ENCODE measurements at places on chromosomes 4 and X.

DNA sequence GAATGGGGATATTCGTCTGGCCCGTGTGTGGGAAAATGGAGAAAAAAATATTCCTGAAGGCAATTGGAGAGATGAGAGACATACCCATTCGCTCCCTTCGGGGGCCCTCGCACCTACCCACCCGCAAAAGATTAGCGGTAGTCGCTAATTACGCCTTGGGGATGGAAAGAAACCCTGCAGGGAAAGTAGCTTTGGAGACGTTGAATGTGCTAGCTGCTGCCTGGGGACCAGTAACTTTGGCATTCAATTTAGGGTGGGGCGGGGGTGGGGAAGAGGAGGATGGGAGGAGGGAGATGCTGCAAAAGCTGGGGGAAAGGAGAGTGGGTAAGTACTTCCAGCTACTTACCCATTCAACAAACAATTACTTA, 407 bp upstream of the ZC4H2 start:
- no peak for DNase-seq
- peak overlapping the region; percentile 57 for H3K4me3 ChIP-seq
- no peaks in the 10 kb centered on the region for H3K36me3 ChIP-seq
- H3K4me1 ChIP-seq: no peaks in the 10 kb centered on the region
- H3K27ac ChIP-seq: no peak overlapping the region
- no peaks in the 10 kb centered on the region for H3K27me3 ChIP-seq

- H3K36me3 ChIP-seq: no peaks in the 10 kb centered on the region
- no peaks in the 10 kb centered on the region for H3K27me3 ChIP-seq
- no peaks in the 10 kb centered on the region for H3K4me1 ChIP-seq
- no peak for DNase-seq
- H3K4me3 ChIP-seq: no peak overlapping the region
- no peak overlapping the region for H3K27ac ChIP-seq
Observed at GRCh38 chrX:40622479-40623138, 619 bp upstream of the MPC1L start.

- peaks cover 6% of the 10 kb centered on the region for H3K4me1 ChIP-seq
- DNase-seq: peak; percentile 63
- H3K4me3 ChIP-seq: peak overlapping the region; percentile 13
Observed at GRCh38 chr4:154626793-154627484, 14.5 kb upstream of the FGG start.

GRCh38 chrX:68511255-68511654, 12.4 kb downstream of the YIPF6 start:
- H3K4me1 ChIP-seq: no peaks in the 10 kb centered on the region
- H3K27me3 ChIP-seq: no peaks in the 10 kb centered on the region
- H3K27ac ChIP-seq: no peak overlapping the region

- H3K27me3 ChIP-seq: no peaks in the 10 kb centered on the region
- H3K36me3 ChIP-seq: no peaks in the 10 kb centered on the region
- no peak overlapping the region for H3K27ac ChIP-seq
- H3K4me1 ChIP-seq: no peaks in the 10 kb centered on the region
- no peak overlapping the region for H3K4me3 ChIP-seq
Observed at GRCh38 chrX:142898164-142898563, 127.6 kb upstream of the SPANXN4 start.

DNA sequence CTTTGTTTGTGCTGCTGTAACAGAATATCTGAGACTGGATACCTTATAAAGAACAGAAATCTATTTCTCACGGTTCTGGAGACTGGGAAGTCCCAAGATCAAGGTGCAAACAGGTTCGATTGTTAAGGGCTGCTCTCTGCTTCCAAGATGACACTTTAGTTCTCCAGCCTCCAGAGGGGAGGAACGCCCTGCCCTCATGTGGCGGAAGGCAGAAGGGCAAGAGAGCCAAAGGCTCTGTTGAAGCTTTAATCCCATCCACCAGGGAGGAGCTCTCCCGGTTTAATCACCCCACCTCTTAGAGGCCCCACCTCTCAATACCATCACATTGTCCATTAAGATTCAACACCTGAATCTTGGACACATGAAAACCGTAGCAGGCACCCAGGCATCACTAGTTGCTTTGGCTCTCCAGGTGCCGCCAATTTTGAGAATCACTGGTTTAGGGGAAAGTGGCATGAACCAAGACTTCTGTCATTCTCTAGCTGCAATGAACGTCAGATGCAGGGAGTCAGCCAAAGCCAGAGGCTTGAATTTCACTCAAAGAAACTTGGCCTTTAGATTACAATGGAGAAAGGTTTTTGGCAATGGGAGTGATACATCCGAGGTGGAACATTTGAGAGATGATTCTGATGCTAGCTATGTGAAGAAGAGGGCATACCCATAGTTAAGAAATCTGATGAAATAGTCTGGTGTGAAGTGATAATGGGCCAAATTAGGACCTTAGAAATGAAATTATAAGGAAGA, 15.7 kb downstream of the FHL1 start:
- no peak overlapping the region for H3K27ac ChIP-seq
- no peak overlapping the region for H3K4me3 ChIP-seq
- H3K4me1 ChIP-seq: no peaks in the 10 kb centered on the region
- no peaks in the 10 kb centered on the region for H3K36me3 ChIP-seq
- H3K27me3 ChIP-seq: no peaks in the 10 kb centered on the region

- peak; percentile 6 for DNase-seq
- H3K27ac ChIP-seq: no peak overlapping the region
- no peaks in the 10 kb centered on the region for H3K27me3 ChIP-seq
- H3K4me1 ChIP-seq: no peaks in the 10 kb centered on the region
- no peak overlapping the region for H3K4me3 ChIP-seq
Observed at GRCh38 chr4:157700898-157701694, 471.7 kb downstream of the GASK1B start.

DNA sequence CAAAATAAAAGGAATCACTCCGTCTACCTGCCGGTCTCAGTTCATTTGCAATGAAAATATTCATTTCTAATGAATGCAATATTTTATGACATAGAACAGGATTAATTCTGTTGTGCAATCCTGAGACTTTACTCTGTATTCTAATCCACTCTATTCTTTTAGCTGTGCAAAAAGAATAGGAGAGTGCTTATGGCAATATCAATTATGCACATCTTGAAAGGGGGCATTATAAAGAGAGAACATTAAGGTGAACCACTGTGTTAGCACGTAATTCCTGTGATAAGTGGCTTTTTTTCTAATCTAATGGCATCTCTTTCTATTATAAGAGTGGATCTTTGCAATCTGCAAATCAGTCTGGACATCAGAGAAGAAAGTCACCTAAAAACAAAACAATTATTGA, 99.5 kb downstream of the KCNIP4 start:
- H3K27ac ChIP-seq: no peak overlapping the region
- H3K4me3 ChIP-seq: no peak overlapping the region
- no peak for DNase-seq
- no peaks in the 10 kb centered on the region for H3K36me3 ChIP-seq

- H3K4me1 ChIP-seq: peaks cover 45% of the 10 kb centered on the region
- no peak overlapping the region for H3K4me3 ChIP-seq
- H3K27ac ChIP-seq: peak overlapping the region; percentile 84
- no peaks in the 10 kb centered on the region for H3K27me3 ChIP-seq
Observed at GRCh38 chr4:21555083-21555482, 393.5 kb downstream of the KCNIP4 start.

DNA sequence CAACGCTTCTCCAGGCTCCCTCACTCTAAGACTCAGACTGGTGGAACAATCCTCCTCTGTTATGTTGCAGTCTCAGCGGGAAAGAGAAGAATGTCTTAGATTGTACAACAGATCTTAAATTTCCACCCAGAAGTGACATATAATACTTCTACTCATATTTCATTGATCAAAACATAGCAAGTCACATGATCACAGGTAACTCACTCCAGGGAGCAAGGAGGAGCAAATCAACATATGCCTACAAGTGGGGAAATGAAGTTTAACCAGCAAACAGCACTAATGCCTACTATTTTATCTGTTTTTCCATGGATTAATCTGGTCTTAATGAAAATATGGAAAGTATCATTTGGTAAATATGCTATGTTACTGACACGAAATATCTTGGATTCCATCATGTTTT, 819.8 kb downstream of the CCSER1 start:
- no peak overlapping the region for H3K27ac ChIP-seq
- no peak overlapping the region for H3K4me3 ChIP-seq
- H3K36me3 ChIP-seq: no peaks in the 10 kb centered on the region
- peaks cover 8% of the 10 kb centered on the region for H3K4me1 ChIP-seq
- DNase-seq: no peak

DNA sequence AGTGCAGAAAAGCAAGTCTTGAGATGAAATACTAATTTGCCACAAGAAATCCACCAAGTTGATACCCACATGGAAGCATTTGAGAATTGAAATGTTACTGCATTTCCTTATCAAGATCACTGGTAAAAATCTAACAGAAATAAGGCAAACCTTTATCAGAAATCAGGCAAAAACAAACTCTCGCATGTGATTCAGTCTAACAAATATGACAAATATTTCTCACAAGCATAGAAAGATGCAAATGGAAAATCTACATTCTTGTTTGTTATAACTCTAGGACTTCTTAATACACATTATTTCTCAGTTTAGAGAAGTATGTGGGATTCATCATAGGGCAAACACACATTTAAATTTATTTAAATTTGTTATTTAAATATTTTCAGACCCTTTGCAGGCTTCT, 52.9 kb downstream of the TXK start:
- peaks cover 6% of the 10 kb centered on the region for H3K4me1 ChIP-seq
- no peak overlapping the region for H3K27ac ChIP-seq
- no peaks in the 10 kb centered on the region for H3K36me3 ChIP-seq

GRCh38 chr4:53802500-53802899, 211.2 kb upstream of the LNX1 start:
- H3K36me3 ChIP-seq: no peaks in the 10 kb centered on the region
- H3K27me3 ChIP-seq: no peaks in the 10 kb centered on the region
- no peak for DNase-seq
- H3K4me3 ChIP-seq: no peak overlapping the region
- H3K27ac ChIP-seq: no peak overlapping the region

DNA sequence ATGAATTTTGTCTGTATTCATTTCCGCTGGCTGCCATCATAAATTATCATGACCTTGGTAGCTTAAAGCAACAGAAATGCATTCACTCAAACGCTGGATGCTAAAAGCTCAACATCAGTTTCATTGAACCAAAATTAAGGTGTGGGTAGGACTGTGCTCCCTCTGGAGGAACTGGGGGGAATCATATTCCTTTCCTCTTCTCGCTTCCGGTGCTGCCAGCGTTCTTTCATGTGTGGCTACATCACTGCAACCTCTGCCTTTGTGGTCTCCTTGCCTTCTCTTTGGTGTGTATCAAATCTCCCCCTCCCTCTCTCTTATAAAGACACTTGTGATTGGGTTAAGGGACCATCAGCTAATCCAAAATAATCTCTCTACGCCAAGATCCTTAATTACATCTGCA, 39.5 kb downstream of the NEIL3 start:
- H3K27me3 ChIP-seq: no peaks in the 10 kb centered on the region
- H3K36me3 ChIP-seq: no peaks in the 10 kb centered on the region
- H3K4me3 ChIP-seq: no peak overlapping the region
- no peak for DNase-seq

- no peak overlapping the region for H3K4me3 ChIP-seq
- H3K4me1 ChIP-seq: peaks cover 5% of the 10 kb centered on the region
- peaks cover 3% of the 10 kb centered on the region for H3K36me3 ChIP-seq
- no peaks in the 10 kb centered on the region for H3K27me3 ChIP-seq
- no peak overlapping the region for H3K27ac ChIP-seq
Observed at GRCh38 chr4:127685292-127685691, 44.9 kb upstream of the SLC25A31 start.

- DNase-seq: no peak
- H3K4me3 ChIP-seq: no peak overlapping the region
- H3K27ac ChIP-seq: no peak overlapping the region
- H3K36me3 ChIP-seq: no peaks in the 10 kb centered on the region
- no peaks in the 10 kb centered on the region for H3K27me3 ChIP-seq
- H3K4me1 ChIP-seq: no peaks in the 10 kb centered on the region
Observed at GRCh38 chrX:118552121-118552900, 56.7 kb downstream of the DOCK11 start.

- no peak overlapping the region for H3K4me3 ChIP-seq
- H3K4me1 ChIP-seq: no peaks in the 10 kb centered on the region
- H3K36me3 ChIP-seq: no peaks in the 10 kb centered on the region
Observed at GRCh38 chr4:166169111-166169510, 296.1 kb downstream of the TLL1 start.

- H3K27me3 ChIP-seq: no peaks in the 10 kb centered on the region
- H3K4me3 ChIP-seq: no peak overlapping the region
- DNase-seq: no peak
Observed at GRCh38 chr4:149523039-149523438, 292.6 kb downstream of the IQCM start.

GRCh38 chr4:120903419-120903818, 19.1 kb downstream of the PRDM5 start:
- H3K4me3 ChIP-seq: no peak overlapping the region
- H3K4me1 ChIP-seq: no peaks in the 10 kb centered on the region
- no peaks in the 10 kb centered on the region for H3K27me3 ChIP-seq
- DNase-seq: no peak
- H3K27ac ChIP-seq: no peak overlapping the region

DNA sequence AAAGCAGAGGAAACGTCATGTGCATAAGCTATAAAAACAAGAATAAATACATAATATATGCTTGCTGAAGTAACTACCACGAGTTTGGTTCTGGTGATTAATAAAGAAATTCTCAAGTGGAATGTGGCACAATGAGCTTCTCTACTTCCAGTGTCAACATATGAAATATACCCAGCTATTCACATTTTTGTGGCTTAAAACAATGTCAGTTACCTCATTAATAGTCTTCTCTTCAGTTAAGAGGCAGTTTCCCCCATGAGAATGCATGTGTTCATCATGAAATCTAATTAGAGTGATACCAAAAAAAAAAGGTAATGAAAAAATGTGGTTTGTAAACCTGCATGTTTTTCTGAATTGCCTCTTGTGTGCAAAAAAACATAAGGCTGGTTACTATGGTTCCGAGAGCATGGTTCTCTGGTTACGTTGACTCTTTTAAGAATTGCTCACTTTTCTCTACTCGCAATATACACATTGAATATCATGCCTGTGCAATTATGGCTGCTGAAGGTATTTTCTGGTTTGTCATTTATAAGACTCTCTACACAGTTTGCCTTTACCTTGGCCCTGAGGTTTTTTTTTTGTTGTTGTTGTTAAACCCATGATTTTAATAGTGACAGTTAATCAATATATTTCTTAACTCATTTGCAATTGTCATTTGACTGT, 108.2 kb downstream of the PCDH7 start:
- no peak overlapping the region for H3K27ac ChIP-seq
- H3K4me3 ChIP-seq: no peak overlapping the region
- H3K27me3 ChIP-seq: no peaks in the 10 kb centered on the region
- peaks cover 34% of the 10 kb centered on the region for H3K4me1 ChIP-seq
- H3K36me3 ChIP-seq: no peaks in the 10 kb centered on the region
- DNase-seq: no peak

DNA sequence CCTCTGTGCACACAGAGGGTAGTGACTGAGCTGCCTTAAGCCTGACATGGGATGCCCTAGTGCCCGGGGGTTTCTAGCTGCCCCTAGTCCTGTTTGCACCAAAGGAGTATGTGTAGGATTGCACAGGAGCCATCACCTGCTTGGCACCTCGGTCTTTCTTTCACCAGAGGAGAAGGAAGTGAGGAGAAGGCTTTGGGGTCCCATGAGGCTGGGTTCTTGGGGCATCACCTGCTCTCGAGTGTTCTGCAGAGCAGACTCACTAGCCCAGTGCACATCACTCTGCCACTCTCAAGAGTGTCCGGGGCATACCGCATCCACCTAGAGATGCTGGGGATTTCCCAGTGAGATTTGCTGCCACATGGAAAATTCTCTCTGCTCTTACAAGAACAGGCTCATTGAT, 40.5 kb upstream of the GPR78 start:
- no peak overlapping the region for H3K4me3 ChIP-seq
- H3K4me1 ChIP-seq: no peaks in the 10 kb centered on the region
- H3K36me3 ChIP-seq: no peaks in the 10 kb centered on the region
- DNase-seq: no peak
- no peak overlapping the region for H3K27ac ChIP-seq

Data from cardiac muscle cell (in vitro differentiated cells and primary cell).